ENCODE measurements at places on chromosomes 5 and 9.

DNA sequence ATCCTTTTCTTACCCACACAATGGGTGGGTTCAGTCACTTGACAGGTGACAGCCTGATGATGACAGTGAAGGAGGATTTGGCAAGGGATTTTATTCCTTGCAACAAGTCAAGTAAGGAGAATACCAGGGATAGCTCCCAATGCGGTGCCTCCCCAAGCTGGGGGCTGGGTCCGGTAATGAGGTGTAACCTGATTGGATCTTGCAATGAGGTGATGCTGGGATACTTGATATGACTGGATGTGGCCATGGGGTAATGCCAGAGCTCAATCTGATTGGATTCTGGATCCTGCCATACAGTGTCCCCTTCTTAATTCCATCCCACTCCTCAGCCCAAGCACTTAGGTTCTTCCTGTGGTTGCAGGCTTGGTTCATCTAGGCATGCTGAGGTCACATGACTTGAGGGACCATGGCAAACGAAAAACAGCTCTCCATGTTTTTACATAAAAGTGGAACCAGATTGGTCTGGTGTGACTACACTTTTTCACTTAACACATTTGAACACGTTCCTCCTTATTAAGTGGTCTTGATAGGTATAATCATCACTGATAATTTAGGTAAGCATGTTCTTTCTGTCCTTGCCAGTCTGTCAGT, 181.1 kb downstream of the PDZD2 start:
- DNase-seq = no peak

- DNase-seq = no peak
Measured at GRCh38 chr5:145826895-145827674, 8.1 kb downstream of the PRELID2 start.

DNA sequence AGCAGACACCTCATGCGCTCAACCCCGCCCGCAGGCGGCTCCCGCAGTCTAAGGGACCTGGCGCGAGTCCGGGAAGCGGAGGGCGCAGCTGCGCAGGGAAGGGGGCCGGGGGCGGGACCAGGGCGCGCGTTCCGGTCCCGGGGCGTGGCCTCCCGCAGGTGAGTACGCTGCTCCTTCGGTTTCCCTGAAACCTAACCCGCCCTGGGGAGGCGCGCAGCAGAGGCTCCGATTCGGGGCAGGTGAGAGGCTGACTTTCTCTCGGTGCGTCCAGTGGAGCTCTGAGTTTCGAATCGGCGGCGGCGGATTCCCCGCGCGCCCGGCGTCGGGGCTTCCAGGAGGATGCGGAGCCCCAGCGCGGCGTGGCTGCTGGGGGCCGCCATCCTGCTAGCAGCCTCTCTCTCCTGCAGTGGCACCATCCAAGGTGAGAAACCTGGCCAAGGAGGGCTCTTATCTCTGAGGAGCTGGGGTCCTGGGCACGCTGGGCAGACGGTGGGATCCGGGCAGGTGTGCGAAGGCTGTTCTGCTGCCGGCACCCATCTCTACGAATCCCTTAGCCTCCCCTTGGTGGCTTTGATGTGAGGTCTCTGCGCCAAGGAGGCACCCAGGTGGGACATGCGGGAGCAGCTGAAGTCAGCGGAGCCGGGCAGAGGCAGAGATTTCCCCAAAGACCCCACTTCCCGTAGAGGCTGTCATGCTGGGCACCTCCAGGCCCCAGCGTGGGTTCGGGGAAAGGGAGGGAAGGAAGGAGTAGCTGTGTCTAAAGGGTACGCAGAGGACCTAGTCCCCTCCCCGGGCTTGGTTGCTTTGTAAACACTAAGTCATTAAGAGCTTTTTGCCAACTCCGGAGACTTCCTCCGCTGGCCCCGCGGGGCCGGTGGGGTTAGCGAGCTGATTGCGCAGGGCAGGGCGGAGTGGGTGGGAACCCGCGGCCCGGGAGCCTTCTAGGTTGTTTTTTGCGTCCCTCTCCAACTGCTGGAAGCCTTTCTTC, at the start of gene F2RL1:
F2RL1 (plus strand) TSS at position 187 of the 988 bp plus-strand sequence; CDS start at position 340, 153 bp downstream.
- peak; percentile 19 for DNase-seq

DNA sequence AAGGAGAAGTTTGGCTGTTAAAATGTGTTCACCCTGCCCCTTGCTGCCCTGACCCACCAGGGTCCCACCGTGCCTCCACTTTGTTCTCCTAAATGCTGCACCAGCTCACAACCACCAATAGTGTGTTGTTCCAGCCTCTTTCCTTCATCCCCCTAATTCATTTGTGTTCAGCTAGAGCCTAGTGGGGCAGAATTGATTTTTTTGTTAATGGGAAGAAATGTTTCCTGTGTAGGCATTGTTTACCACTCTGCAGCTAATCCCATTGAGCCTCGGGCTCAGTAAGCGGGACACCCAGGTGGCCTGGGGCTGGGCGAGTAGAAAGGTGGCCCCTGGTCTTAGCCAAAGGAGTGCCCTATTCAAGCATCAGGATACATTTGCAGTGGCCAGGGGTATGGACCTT, 127.6 kb downstream of the MVB12B start:
- DNase-seq = no peak

GRCh38 chr5:86617309-86617755, 409 bp upstream of the COX7C start:
- DNase-seq = no peak

GRCh38 chr5:35598707-35599370, 18.8 kb upstream of the SPEF2 start:
- DNase-seq = no peak

DNA sequence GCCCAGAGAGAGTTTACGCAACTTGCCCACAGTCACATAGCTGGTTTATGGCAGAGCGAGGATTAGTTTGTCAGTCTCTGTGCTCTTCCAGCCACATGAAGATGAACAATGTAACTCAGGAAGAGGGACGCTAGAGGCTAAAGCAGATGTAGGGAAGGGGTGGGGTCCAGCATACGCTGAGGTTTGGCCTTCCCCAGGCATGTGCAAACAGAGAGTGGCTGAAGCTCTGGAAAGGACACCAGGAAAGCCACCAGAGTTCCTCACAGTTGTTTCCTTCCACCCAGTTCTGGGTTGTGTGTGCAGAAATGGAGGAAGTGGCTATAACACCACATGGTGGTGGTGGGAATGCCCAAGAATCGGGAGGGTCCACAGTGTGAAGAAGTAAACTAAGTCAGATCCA, 60.0 kb downstream of the SNX18 start:
- no peak for DNase-seq

DNA sequence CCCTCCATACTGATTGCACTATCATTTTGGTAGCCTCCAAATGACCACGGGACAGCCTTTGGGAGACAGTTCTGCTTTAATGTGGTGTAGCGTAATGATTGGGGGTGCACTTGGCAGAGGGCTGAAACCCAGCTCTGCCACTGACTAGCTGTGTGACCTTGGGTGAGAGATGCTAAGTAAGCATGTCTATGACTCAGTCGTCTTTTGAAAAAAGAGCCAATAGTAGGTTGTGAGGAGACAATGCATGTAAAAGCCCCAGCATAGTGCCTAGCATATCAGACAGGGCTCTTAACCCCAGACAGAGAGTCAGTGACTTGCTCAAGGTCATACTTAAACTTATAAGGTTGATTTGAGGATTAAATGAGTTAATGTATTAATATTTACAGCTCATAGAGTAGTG, 18.0 kb upstream of the CXCL14 start:
- DNase-seq = no peak

GRCh38 chr5:154315756-154316155, 125.2 kb downstream of the GALNT10 start:
- no peak for DNase-seq

GRCh38 chr5:6475626-6476312, 27.1 kb downstream of the UBE2QL1 start:
- DNase-seq = no peak

- DNase-seq = no peak
Measured at GRCh38 chr5:2736872-2737271, 14.6 kb downstream of the IRX2 start.

- DNase-seq = no peak
Measured at GRCh38 chr5:144406442-144406841, 235.8 kb downstream of the KCTD16 start.

- no peak for DNase-seq
Measured at GRCh38 chr5:31846934-31847333, 208.0 kb downstream of the PDZD2 start.

- DNase-seq = no peak
Measured at GRCh38 chr9:83231039-83231438, 168.1 kb upstream of the RASEF start.

- no peak for DNase-seq
Measured at GRCh38 chr9:36187414-36187813, 3.3 kb upstream of the CLTA start.

DNA sequence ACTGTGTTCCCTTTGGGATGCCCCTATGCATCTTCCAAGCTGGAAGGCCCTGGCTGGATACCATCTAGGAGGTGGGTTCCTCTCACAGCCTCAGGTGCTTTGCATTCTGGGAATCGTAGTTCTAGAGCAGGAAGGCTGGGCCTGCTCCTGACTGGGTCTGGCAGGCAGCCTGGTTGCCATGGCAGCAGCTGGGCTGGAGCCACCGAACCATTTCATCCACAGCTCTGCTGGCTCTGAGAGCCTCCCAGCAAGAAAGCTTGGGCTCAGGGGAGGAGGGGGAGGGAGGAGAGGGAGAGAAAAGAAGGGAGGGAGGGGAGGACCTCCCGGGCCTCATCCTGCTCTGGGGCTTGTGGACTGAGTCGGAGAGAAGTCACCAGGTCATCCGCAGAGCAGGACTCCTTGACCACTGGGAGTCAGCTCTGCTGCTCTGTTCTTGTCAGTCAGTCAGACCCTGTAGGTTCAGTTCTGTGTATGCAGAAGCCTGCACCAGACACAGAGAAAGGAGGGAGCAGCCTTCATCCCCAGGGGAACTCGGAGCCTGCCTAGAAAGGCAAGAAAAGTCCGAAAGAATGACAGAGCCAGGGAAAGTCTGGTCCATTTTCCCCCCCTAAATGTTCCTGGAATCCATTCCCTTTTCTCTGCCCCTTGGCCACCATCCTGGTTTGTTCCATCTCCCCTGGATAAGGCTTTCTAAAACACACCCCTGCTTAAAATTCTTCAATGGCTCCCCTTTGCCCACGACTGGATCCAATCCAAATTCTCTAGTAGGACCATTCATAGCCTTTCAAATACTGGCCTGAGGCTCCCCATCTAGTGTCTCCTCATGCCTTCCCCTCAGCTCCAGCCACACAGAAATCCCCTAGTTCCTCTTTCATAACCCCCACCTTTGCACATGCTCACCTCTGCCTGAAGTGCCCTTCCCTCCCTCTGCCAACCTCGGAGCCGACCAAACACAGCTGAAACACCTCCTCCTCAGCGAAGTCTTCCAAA, 65.4 kb upstream of the ARAP3 start:
- peak; percentile 88 for DNase-seq

DNA sequence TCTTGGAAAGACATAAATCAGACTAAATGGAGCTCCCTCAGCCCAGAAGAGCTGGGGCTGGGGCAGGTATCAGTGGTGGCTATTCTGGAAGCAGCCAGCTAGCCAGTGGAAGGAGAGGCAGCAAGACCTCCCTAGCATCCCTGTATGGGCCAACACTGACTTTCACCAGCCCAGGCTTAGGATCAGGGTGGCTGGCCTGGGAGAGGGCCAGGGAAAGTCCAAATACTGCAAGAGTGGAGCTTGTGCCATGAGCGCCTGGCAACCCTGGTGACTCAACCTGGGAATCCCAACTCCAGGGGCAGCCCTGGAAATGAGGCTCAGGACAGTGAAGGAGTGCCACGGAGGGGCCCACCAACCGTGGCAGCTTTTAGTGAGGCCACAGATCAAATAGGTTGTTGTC, 7.6 kb upstream of the IRF1 start:
- DNase-seq = no peak

DNA sequence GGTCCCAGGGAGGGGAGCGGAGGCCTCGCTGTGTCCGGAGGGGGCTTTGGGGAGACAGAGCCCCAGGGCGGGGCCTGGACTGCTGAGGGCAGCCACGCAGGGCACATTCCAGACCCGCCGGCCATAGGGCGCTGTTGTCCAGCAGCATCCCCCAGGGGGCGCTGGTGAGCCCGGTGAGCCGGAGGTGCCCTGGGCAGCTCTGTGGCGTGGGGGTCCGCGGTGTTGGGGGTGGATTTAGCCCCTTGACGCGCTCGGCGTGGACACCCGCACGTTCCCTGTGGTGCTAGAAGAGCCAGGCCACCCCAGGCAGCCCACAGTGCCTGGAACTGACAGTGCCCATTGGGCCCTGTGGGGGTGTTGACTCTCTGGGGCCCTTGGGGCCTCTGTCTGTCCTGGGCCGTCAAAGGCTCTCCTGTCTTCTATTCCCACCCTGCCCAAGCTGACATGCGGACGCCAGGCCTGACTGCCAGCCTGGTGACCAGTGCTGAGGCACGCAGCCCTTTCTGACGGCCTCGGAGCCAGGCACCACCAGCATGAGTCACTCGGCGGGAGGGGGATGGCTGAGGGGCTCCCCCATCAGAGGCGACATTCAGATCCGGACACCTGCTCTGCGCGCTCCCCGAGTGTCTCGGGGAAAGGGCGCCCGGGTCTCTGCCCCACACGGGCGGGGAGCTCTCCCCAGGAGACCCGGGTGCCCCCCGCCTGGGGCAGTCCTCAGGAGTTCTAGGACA, 23.9 kb downstream of the TPPP start:
- DNase-seq = no peak

GRCh38 chr5:104431981-104432380, 869.4 kb upstream of the NUDT12 start:
- no peak for DNase-seq

DNA sequence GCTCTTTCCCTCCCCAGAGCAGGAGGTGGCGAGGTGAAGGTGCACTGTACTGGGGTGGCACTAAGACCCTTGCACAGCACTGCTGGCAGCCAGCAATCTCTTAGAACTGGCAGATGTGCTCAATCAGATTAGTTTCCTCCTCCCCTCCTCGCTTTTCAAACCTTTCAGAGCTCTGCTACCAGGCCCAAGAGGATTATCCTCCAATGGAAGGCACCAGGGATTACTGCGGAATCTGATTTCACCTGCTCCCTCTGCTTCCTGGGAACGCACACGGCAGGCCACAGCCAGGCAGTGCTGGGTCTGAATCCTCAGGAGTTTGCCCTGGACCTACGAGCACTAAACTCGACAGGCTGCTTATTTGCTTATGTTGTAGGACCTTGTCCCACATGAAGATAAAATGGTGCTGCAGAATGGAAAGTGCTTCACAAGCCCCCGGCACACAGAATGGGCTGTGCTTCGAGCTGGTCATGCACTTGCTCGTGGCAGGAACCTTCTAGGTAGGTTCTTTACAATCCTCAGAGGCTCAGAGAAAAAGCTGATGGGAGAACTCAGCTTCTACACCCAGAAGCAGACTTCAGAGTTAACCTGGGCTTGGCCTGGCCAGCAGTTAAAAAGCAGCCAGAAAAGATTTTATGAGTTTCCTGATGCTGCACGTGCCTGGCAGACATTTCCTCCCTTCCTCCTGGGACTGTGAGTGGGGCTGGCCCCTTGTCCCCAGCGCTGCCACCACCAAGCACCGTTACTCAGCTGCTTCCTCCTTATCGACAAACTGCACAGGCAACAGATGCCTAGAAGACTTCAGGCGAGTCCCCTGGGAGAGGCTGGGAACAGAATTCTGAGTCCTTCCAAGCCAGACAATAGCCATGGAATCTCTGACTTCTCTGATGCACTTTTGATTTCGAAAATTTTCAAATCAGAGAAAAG, 33.1 kb downstream of the FABP6 start:
- no peak for DNase-seq

DNA sequence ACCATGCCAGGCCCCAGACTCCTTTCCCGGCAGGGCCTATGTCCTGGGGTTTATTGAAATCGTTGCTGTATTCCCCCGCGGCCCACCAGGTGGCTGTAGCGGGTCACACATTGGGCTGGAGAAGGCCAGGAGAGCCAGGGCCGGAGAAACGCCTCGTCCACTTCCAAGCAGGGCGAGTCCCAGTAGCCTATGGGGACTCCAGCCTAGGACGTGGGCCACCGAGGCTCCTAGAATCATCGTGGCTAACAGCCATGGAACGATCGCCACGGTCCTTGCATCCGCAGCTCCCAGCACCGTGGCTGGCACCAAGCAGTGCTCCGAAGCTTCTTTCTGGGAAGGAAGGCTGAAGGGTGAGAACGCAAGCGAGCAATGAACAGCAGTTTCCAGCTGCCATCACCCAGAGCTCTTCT, 87.7 kb downstream of the ENTREP1 start:
- no peak for DNase-seq

Data from NCI-H1436 treated with DMSO at 0.1 percent for 48 hours (cell line).